Aorta (tissue), 5 donors: ENCODE measurements at places on chromosomes 1 and 21. TPM values are rescaled to one million over a fixed set of nuclear protein-coding genes. Genes with fewer than 3 reads are reported as not detected.

GRCh38 chr21:32198384-32198783 lies 80.5 kb downstream of the MIS18A start:
- no peak overlapping the region for H3K27ac ChIP-seq
- H3K27me3 ChIP-seq: no peaks in the 10 kb centered on the region
- no peak overlapping the region for H3K4me3 ChIP-seq
- H3K4me1 ChIP-seq: no peaks in the 10 kb centered on the region

- H3K36me3 ChIP-seq: no peaks in the 10 kb centered on the region
- H3K27ac ChIP-seq: no peak overlapping the region
Observed at GRCh38 chr1:210627755-210628154, 299.1 kb downstream of the HHAT start.

DNA sequence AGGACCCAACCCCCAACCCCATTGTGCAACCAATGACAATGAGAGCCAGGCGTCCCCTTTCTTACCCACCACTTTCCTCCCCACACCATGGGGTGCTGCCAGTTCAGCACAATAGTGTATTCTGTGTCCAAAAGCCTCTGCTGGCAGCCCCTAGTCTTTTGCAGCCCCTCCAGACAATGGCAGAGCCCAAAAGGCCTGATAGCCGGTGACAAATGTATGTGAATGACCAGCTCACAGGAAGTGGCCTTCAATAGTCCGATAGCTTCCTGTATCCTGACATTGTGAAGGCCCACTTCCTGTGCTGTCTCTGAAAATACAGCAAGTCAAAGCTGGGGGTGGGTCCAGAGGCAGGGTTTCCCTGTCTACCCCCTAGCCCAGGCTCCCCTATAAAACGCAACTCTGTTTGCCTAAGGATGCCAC lies 16.6 kb downstream of the SMIM12 start:
- H3K4me3 ChIP-seq: no peak overlapping the region
- no peak overlapping the region for H3K27ac ChIP-seq
- H3K27me3 ChIP-seq: no peaks in the 10 kb centered on the region
- no peaks in the 10 kb centered on the region for H3K4me1 ChIP-seq
- no peaks in the 10 kb centered on the region for H3K36me3 ChIP-seq

- no peak within 1 kb of the TSS for H3K27ac ChIP-seq
- H3K36me3 ChIP-seq: no peaks in the 10 kb centered on the region
- H3K4me1 ChIP-seq: no peaks in the 10 kb centered on the region
- no peaks in the 10 kb centered on the region for H3K27me3 ChIP-seq
- DNase-seq: peak; percentile 90
Observed at GRCh38 chr1:109509176-109510134, at the start of gene AMIGO1. Gene AMIGO1, minus strand, starts transcription at chr1:109509727. Its CDS starts 815 bp downstream, at chr1:109508912.

GRCh38 chr1:234475167-234475793 lies 3.7 kb downstream of the TARBP1 start:
- no peak overlapping the region for H3K4me3 ChIP-seq
- no peak for DNase-seq
- H3K27me3 ChIP-seq: no peaks in the 10 kb centered on the region
- H3K36me3 ChIP-seq: no peaks in the 10 kb centered on the region
- no peaks in the 10 kb centered on the region for H3K4me1 ChIP-seq
- H3K27ac ChIP-seq: no peak overlapping the region

DNA sequence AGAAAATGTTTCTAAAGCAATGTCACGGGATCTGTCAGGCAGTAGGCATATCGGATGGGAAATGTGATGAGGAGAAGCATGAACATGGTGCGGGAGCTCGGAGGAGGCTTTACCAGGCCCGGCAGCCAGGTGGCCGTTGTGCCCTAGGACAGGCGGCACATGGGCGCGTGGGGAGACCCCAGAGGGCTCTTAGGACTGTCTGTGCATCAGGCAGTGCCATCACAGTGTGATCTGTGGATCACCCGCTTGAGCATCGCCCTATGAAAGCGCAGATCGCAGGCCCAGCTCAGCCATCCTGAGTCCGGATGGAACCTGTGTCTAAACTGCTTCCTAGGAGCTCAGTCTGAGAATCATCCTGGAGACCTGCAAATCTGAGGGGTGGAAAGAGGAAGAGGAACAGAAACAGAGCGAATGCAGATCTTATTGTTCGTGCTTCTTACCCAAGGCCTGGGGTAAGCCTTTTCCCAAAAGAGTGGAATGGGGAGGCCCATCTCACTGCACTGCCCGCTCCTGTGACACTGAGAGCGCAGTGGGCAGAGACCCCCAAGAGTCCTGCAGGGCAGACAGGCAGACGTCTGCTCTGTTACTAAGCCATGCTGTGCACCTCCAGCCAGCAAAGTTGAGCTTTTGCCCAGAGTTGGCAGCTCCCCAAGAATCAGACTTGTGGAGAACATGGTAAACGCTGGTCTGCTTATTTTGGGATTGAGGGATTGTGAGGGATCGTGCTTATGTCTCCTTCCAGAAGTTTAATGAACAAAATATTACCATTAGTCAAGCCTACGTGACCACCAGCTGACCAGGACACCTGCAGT lies 251.0 kb downstream of the RHOU start:
- no peaks in the 10 kb centered on the region for H3K27me3 ChIP-seq
- peak; percentile 82 for DNase-seq
- H3K36me3 ChIP-seq: no peaks in the 10 kb centered on the region

DNA sequence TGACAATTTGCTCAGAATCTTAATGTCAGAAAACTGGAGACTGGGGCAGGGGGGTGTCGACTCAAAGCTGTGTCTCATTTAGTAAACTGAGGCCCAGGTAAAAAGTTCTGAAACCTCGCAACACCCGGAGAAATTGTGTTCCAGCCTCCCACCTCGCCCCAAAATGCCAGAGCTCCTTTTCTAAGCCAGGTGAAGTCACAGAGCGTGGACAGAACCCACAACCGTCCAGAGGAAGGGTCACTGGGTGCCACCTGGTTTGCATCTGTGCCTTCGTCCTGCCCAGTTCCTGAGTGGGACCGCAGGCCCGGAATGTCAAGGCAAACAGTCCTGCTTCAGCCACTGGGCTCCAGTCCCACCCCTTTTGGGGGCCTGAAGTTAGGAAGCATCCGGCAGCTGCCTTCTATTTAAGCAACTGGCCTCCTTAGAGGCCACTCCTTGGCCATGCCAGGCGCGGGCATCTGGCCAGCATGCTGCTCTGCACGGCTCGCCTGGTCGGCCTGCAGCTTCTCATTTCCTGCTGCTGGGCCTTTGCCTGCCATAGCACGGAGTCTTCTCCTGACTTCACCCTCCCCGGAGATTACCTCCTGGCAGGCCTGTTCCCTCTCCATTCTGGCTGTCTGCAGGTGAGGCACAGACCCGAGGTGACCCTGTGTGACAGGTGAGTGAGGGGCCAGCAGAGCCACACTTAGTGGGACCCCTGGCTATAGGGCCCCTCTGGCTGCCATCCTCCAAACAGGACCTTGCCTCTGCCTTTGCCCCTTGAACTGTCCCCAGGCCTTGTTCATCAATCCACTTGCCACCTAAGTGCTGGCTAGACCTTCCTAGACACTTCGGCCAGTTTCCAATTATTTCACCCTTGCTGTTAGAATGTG lies at the start of gene TAS1R1:
Gene TAS1R1 (plus strand): TSS at position 401 of the 872 bp plus-strand sequence. CDS start 67 bp downstream, at position 468.
- H3K27me3 ChIP-seq: no peaks in the 10 kb centered on the region
- H3K27ac ChIP-seq: peak within 1 kb of the TSS; percentile 50
- peak within 1 kb of the TSS; percentile 82 for H3K4me3 ChIP-seq
- DNase-seq: peak; percentile 88
- H3K4me1 ChIP-seq: no peaks in the 10 kb centered on the region
- H3K36me3 ChIP-seq: no peaks in the 10 kb centered on the region

DNA sequence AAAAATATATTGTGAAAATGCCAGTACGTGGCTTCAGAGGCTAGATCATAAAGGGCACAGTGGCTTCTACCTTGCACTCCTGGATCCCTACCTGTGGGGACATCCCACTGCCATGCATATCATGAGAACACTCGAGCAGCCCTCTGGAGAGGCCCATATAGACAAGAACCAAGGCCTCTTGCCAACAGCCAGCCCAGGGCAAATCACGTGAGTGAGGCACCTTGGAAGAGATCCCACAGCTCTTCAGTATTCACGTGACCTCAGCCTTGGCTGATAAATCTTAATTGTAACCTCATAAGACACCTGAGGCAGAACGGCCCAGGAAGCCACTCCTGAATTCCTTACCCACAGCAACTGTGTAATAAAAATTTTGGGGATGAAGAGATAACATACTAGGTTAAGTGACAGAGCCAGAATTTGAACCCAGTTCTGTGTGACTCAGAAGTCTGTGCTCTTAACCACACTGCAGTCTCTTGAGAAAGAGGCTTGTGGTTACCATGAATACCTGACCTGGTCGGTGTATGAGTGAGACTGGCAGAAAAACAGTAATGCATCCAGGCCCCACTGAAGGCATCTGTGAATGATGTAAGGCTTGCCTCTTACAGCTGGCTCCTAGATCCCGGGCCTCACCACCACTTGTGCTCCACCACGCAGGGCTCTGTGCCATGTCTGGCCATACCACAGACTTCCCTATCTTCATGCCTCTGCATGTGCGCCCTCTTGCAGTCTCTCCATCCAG lies 6.9 kb upstream of the A3GALT2 start:
- peaks cover 30% of the 10 kb centered on the region for H3K36me3 ChIP-seq
- H3K4me3 ChIP-seq: no peak overlapping the region
- no peaks in the 10 kb centered on the region for H3K4me1 ChIP-seq
- no peak overlapping the region for H3K27ac ChIP-seq
- peak; percentile 80 for DNase-seq

- H3K27ac ChIP-seq: no peak overlapping the region
- H3K4me3 ChIP-seq: no peak overlapping the region
- no peaks in the 10 kb centered on the region for H3K36me3 ChIP-seq
- no peaks in the 10 kb centered on the region for H3K4me1 ChIP-seq
- DNase-seq: no peak
Observed at GRCh38 chr1:96980448-96980847, 258.9 kb downstream of the PTBP2 start.

DNA sequence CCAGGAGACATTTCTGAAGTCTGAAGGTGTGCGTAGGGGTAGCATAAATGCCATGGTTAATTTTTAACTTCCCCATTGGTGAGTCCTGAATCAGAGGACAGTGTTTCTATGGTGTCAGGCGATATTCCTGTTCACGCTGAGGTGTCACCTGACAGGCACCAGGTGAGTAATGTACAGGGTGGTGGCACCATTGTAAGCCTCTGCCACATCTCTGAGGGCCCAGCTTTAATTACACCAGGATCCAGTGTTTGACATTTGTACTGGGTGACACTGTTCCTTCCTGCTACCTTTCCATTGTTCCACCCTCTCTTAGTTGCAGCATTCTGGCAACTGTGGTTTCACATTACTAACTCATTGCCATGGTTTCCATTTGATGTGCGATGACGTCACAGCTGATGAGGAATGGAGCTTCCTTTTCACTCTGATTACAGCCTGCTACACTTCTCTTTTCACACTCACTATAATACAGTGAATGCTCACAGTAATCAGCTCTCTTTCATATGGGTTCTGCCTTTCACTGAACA lies 40.6 kb upstream of the MARK1 start:
- H3K27ac ChIP-seq: no peak overlapping the region
- H3K27me3 ChIP-seq: no peaks in the 10 kb centered on the region
- H3K4me1 ChIP-seq: peaks cover 4% of the 10 kb centered on the region
- no peak for DNase-seq
- no peak overlapping the region for H3K4me3 ChIP-seq
- no peaks in the 10 kb centered on the region for H3K36me3 ChIP-seq

GRCh38 chr1:64209221-64209620 lies 5.8 kb downstream of the UBE2U start:
- H3K4me3 ChIP-seq: no peak overlapping the region
- no peaks in the 10 kb centered on the region for H3K27me3 ChIP-seq
- H3K27ac ChIP-seq: no peak overlapping the region
- no peaks in the 10 kb centered on the region for H3K4me1 ChIP-seq
- DNase-seq: no peak
- no peaks in the 10 kb centered on the region for H3K36me3 ChIP-seq

DNA sequence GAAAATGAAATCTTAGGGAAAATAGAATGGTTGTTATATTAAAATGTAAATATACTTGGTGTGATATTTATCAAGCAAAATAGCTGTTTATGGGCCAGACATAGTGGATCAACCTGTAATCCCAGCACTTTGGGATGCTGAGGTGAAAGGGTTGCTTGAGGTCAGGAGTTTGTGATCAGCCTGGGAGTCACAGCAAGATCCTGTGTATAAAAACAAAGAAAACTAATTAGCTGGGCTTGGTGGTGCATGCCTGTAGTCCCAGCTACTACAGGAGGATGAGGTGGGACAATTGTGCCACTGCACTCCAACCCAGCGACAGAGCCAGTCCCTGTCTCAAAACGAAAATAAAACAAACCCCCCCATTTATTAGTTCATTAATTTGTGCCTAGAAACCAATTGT lies 21.6 kb upstream of the CFHR1 start:
- no peak overlapping the region for H3K4me3 ChIP-seq
- no peak for DNase-seq
- no peaks in the 10 kb centered on the region for H3K36me3 ChIP-seq
- H3K27ac ChIP-seq: no peak overlapping the region

DNA sequence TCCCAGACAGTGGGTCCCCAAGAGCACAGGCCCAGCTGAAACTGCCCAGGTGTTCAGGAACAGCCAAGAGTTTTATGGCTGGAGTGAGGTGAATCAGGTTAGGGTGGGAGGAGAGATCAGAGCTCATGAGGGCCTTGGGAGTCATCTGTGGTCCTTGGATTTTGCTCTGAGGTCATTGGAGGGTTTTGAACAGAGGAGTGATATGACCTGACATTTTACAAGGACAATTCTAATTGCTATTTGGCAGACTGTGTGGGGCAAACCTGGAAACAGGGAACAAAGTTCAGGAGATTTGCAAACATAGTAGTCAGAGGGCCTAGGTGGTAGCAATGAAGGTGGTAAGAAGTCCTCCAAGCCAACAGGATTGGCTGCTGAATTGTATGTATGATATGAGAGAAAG lies 31.1 kb upstream of the LRRN2 start:
- H3K36me3 ChIP-seq: no peaks in the 10 kb centered on the region
- no peaks in the 10 kb centered on the region for H3K4me1 ChIP-seq
- no peak overlapping the region for H3K4me3 ChIP-seq
- DNase-seq: no peak

GRCh38 chr1:205843036-205843859 lies 6.7 kb downstream of the PM20D1 start:
- no peaks in the 10 kb centered on the region for H3K4me1 ChIP-seq
- H3K4me3 ChIP-seq: no peak overlapping the region
- H3K36me3 ChIP-seq: no peaks in the 10 kb centered on the region
- no peak overlapping the region for H3K27ac ChIP-seq
- no peaks in the 10 kb centered on the region for H3K27me3 ChIP-seq

DNA sequence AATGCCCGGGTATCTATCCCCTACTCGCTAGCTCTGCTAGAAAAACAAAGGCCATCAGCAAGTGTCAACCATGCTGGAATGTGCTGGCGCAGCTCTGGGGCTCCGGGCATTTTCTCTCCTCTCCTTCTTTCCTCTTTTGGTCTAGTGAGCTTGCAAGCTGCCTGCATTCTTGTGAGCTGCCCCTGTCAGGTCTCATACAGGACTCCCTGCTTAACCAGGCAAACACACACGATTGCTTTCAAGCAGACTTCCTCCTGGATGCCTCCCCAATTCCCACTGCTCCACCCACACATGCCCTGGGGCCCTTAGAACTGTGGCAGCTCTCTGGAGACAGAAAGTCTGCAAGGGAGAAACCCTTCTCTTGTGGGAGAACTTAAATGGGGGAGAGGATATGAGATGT lies 35.7 kb upstream of the SUCO start:
- no peaks in the 10 kb centered on the region for H3K36me3 ChIP-seq
- H3K4me1 ChIP-seq: no peaks in the 10 kb centered on the region
- H3K27me3 ChIP-seq: no peaks in the 10 kb centered on the region
- DNase-seq: no peak

GRCh38 chr1:192445839-192446489 lies 129.2 kb downstream of the RGS21 start:
- H3K4me3 ChIP-seq: no peak overlapping the region
- no peaks in the 10 kb centered on the region for H3K36me3 ChIP-seq
- H3K27me3 ChIP-seq: no peaks in the 10 kb centered on the region
- no peaks in the 10 kb centered on the region for H3K4me1 ChIP-seq
- no peak overlapping the region for H3K27ac ChIP-seq

The OPTC gene
- total RNA-seq: not detected

The OR2L2 gene
- 0.51 TPM for total RNA-seq

The CRTC2 gene
- 49.7 TPM for total RNA-seq

The ZBTB17 gene
- 42.3 TPM for total RNA-seq
